ENCODE measurements at places on chromosomes 2 and 18.

- no peak for DNase-seq
Measured at GRCh38 chr2:86476918-86477317, 35.7 kb downstream of the KDM3A start.

- DNase-seq = no peak
Measured at GRCh38 chr2:235556086-235556485, 62.2 kb downstream of the AGAP1 start.

DNA sequence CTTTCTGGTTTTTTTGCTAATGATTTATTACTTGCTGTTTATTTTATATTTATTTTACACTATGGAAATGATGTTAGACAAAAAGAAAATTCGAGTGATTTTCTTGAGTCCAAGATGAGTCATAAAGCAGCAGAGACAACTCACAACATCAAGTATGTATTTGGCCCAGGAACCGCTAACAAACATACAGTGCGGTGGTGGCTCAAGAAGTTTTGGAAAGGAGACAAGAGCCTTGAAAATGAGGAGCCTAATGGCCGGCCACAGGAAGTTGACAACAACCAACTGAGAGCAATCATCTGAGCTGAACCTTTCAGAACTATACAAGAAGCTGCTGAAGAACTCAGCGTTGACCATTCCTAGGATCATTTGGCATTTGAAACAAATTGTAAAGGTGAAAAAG lies 594.1 kb downstream of the SATB2 start:
- no peak for DNase-seq

DNA sequence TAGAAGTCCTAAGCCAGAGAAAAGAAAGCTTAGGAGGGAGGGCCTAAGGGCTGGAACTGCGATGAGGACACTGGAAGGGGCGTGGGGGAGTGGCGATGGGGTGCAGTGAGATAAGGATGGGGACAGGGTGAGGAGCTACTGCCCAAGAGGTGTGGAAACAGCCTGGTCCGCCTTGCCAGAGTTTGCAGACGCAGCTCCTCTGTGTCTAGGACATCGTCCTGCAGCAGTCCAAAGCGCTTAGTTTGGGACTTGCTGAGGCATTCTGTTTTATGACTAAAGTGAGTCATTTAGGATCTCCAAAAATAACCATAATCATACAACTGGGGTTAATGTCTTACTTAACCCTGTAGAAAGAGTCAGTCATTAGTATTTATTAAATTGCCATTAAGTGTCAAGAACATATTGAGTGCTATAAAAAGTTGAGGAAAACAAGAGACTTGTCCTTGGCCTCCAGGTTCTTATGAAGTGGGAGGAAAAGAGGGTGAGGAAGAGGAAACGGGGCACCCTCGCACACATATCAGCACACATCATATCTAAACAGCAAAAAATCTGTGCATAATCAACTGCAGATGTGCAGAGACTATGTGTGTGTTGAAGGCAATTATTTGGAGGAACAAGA lies 74.8 kb downstream of the CDK15 start:
- DNase-seq = no peak

DNA sequence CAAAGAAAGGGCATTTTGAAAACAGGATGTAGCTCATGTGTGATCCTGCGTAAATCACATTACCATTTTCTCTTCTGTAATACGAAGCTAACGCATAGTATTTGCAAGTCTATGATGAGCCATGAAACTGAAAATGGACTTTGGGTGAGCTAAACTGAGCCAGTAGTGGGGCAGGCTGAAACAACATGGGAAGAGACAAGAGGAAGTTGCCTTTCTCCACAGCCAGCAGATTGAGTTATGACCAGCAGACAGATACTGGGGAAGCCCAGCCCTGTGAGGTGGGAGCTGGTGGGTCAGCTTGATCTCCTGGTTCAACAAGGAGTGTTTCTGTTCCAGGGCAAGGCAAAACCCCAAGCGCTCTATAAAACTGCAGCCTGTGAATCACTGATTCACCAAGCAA lies 11.8 kb downstream of the CYRIA start:
- DNase-seq = no peak

DNA sequence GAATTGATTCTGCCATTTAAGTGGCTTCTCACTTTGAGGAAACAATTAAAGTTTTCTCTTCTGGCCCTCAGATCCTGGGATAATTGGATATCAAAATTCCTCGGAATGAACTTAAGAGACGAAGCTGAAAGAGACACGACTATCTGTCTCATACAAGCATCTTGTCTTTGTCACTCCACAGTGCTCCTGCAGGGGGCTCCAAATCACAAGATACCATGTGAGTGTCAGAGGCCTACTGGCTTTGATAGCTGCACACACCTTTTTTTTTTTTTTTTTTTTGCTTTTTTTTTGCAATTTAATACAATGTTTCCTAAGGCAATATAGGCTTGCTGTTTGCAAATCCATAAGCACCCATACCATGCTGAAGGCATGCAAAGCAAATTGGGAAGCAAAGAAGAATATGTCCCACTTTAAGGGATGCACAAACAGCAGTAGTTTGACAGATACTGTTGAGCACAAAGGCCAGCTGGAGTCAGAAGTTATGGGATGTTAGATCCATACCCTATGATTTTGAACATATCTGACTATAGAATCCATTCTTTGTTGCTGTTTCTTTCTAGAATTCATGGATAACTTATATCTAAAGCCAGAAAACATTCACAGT lies 109.0 kb upstream of the CBLN2 start:
- peak; percentile 23 for DNase-seq

DNA sequence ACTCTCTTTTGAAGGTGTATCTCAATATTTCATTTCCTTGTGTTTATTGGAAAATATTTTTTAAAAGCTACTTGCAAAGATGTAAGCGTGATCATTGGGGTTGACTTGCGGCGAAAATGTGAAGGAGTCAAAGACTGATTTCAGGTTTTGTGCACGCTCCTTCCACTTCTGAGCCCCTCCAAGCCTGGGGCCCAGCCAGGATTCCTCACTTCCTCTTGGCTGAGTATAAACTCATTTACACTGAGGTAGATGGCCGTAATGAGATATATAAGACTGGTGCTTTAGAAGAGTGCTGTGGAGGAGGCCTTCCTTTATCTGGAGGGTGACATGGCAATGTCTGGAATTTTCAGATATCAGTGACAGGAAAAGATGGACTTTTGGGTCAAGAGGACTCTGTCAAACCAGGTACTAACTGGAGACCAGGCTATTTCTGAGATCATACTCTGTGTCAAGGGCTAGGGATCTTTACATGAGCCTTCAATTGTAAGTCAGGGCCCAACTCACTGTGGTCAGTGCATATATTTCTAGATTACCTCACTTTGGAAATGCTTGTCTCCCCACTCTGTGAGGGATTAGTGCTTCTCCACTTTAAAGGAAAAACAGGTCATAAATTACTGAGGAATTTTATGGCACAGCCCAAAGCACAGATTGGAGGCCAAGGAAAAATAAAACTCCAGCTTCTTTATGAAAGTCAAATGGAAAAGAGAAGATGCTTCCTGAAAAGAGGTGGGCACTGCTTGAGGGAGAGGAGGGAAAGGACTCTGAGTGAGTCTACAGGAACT lies 22.8 kb downstream of the PRKCE start:
- no peak for DNase-seq

GRCh38 chr18:26003356-26003755 lies 87.1 kb downstream of the SS18 start:
- DNase-seq = no peak

- no peak for DNase-seq
Measured at GRCh38 chr2:112141626-112142007, 3.4 kb downstream of the FBLN7 start.

DNA sequence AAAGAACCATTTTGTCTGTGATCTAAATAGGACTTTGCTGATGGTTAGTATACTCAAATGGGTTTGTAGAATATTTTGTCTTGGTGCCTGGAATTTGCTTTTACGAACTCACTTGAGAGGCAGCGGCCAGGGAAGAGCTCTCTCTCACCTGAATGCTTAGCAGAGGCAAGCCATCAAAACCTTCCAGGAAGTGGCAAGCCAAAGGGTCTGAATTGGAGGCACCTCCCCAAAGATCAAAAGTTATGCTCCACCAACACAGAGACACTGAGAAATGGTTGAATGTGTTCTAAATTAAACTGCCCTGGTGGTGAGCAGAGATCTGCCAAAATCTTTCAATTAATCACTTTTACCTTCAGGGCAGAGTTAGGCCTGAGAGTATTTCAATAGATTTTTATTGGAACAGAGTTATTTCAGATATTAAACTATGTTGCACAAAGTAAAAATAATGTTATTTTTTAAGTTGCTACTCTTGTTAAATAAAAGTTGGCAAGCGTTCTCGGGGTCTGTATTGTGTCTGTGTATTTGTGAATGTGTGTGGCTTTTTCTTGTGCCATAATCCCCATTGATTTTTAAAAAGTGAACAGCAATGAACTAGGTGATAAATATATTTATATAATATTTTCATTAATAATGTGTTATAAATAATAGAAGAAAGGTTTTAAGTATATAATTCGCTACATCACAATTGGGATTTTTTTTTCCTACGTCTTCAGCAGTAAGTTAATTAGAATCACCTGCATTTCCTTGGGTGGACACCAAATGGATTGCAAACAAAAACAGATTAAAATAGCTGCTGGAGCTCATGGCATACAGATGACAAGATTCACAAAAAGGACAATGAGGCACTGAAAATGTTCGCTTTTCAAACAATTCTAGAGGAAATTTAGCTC lies 416.1 kb downstream of the ARHGAP15 start:
- DNase-seq = no peak

GRCh38 chr2:153986488-153987229 lies 114.9 kb downstream of the GALNT13 start:
- no peak for DNase-seq

DNA sequence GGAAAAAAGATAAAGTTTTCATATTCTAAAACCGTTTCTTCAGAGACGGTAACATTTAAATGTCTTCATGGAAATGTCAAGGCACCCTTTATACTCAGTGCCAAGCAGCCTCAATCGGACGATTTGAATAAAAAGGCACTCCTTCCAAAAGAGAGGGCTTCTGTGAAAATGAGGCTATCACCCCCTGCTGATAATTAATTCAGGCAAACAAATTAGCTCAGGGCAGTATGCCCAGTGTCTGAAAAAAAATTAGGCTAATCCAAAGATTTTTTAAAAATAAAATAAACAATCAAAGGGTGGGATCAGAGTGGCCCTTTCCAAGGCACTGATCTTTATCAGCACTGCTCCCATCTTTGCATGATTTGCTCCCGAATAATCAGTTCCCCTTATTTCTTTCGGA lies 151.0 kb upstream of the PID1 start:
- DNase-seq = no peak

GRCh38 chr18:61852496-61852895 lies 40.3 kb downstream of the RNF152 start:
- no peak for DNase-seq

DNA sequence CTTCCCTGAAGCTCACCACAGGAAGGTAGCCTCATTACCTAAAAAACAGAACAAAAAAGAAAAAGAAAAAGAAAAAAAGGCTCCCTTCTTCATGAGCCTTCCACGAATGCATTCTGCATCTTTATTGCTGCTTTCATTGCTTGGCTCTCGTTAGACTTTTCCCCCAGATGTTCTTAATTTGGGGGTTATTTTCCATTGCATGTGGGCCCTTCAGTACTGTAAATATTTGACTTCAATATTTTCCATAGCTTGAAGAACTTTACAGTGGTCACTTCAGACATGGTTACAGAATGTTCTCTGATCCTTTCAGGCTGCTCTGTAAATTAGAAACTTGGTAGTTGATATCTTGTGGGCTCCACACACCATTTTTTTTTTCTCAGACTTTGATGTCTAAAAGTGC lies 65.6 kb upstream of the COPS8 start:
- DNase-seq = no peak

DNA sequence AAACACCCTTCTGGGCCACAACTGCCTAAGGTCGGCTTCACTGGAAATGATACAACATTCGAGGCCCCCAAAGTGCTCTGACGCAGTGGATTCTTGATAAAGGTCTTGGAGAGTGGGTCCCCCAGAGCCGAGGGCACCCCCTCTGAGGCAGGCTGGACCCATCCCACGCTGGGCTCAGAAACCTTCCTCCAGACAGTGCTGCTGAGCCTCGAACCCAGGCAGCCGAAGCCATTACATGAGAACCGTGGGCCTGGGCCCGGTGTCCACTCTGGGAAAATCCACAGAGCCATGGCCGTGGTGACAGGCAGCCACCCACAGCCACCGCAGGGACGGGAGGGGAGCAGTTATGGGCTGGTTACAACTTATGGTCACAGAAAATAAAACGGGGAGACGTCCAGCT lies 81.4 kb upstream of the ID2 start:
- no peak for DNase-seq

GRCh38 chr2:59734743-59735142 lies 818.7 kb downstream of the BCL11A start:
- no peak for DNase-seq

DNA sequence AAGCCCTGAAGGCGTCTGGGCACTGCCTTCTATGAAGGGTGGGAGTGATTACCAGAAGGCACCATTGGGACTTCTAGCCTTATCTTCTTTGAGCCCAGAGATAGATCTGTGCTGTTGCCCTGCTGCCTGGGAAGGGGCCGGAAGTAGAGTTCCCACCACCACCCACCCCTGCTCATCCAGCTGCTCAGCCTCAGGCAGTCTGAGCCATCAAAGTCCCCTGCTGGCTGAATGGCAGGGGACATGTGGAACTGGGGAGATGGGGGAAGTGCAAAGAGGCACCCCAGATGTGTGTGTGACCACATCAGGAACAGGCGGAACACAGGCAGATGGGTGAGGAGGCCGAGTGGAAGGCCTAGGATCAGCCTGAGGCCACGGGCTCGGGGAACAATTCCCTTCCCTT lies 3.3 kb upstream of the WNT10A start:
- no peak for DNase-seq

- no peak for DNase-seq
Measured at GRCh38 chr2:211931314-211931713, 607.3 kb downstream of the ERBB4 start.

- peak; percentile 74 for DNase-seq
Measured at GRCh38 chr2:238720232-238720672, 127.6 kb upstream of the TWIST2 start.

DNA sequence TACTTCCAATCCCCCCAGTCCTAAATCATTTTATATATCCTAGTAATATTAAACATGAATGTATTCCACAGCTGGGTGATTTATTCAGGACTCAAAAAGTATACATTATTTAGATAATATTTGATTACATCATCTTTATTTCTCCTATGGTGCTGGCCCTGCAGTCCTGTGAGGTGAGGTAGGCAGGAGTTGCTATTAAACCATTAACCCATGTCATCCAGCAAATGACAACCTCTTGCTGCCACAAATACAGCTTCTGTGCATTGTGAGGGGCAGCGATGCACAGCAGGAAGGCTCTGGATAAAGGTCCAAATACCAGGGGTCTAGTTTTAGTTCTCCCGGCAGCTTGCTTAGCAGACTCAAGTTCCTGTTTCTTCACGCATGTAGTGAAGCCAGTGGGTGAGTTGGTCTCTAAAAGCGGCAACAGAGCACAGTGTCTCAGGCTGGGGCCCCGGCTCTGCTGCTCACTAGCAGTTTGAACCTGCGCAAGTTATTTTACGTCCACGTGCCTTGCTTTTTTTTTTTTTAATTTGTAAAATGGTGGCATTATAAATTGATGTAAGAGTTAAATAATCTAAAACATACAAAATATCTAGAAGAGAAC lies 36.1 kb downstream of the INSIG2 start:
- DNase-seq = no peak

- DNase-seq = no peak
Measured at GRCh38 chr2:186968277-186968676, 119.3 kb upstream of the ZSWIM2 start.
